ENCODE measurements at places on chromosomes 1 and 21. TPM values are rescaled to one million over a fixed set of nuclear protein-coding genes. Genes with fewer than 3 reads are reported as not detected.

DNA sequence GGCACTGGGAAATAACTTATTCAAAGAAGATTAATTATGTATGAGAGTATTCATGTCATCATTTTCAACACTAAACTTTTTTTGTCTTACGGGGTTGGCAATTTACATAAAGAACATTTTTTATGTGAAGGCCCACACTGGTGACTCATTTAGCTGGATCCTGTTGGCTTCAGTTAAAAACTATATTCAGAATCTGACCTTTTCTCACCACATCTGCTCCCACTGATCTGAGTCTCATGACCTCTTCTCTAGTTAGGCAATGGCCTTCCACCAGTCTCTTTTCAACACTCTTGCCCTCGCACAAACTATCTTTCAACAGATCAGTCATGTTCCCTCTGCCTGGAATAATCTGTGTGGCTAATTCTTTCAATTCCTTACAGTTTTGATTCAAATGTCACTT, 53.4 kb downstream of the TMPRSS15 start:
- no peak for DNase-seq

DNA sequence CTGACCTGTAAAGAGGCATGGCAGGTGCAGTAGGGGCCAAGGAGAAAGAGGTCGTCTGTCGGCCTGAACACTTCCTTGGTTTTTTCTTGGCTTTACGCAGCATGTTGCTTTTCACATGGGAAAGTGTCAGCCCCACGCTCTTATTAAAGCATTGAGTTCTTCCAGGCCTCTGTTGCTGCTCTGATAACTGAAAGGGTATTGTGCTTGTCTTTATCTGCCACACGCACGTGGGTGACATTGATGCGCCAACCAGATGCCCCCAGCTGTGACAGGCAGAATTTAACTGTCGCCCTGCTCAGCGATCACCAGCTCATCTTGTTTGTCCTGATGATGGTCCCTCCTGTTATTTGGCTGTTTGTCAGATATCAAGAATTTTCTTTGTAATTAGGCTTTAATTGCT, 76.5 kb downstream of the GALNT2 start:
- no peak for DNase-seq

DNA sequence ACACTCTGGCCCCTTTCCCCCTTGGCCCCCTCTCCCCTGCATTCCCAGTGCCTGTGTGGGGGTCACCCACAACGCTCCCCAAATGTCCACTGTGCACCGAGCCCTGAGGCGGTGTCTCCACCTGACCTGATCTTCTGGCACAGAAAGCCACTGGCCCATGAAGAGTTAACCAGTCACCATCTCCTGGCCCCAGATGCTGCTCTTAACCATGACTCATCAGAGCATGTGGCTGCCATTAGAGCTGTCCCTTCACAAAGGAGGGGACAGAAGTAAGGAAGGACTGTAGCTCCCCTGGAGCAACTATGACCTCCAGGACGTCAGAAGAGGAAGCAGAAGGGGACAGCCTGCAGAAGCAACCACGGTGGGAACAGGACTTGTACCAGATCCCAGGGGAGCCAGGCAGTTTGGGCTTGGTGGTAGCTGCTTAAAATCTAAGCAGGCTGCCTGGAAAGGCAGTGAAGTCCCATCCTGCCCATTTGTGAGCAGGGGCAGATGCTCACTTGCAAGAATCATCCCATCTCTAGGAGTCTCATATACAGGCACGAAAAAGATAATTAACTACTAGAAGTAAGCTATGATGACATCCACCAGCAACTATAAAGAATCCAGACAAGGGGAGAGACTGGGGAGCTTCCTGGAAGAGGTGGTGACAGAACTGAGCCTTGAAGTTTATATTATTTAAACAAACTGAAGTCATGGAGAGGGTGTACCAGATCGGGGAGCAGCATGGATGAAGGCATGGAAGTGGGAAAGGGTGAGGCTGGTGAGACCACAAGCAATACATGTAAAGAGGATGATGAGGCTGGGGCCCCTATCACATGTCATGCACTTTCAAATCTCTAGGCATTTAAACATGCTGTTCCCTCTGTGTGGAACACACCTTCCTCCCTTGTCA, 1.1 kb upstream of the TTC39A start:
- DNase-seq: no peak

RAB3B gene
- total RNA-seq: 0.05 TPM

TMEM200B gene
- total RNA-seq: not detected
